Chondrocyte (in vitro differentiated cells): ENCODE measurements at places on chromosomes 1 and 21. TPM values are rescaled to one million over a fixed set of nuclear protein-coding genes. Genes with fewer than 3 reads are reported as not detected.

AKT3 gene
- 85.0 to 113 TPM (median 111 TPM) in 3 replicates for total RNA-seq

DMRTA2 gene
- total RNA-seq: not detected in 3 replicates

CCDC27 gene
- total RNA-seq: not detected in 3 replicates

C1QC gene
- total RNA-seq: not detected in 3 replicates

LEMD1 gene
- not detected in 3 replicates for total RNA-seq

RGS4 gene
- 13.2 to 17.3 TPM (median 14.1 TPM) in 3 replicates for total RNA-seq

MSH4 gene
- 0.20 to 0.48 TPM in 2 of 3 replicates, not detected in the other for total RNA-seq

ERICH3 gene
- not detected in 3 replicates for total RNA-seq

ITLN1 gene
- not detected in 3 replicates for total RNA-seq
